Left kidney (tissue), 8 donors: ENCODE measurements at places on chromosomes 6 and 20. TPM values are rescaled to one million over a fixed set of nuclear protein-coding genes. Genes with fewer than 3 reads are reported as not detected.

RAB44 gene
- polyA plus RNA-seq: 0.05 TPM

C4B gene
- 22.3 TPM for polyA plus RNA-seq

PTGIS gene
- polyA plus RNA-seq: 33.0 TPM

SAMD5 gene
- polyA plus RNA-seq: 19.4 TPM

SIRPB1 gene
- polyA plus RNA-seq: 0.30 TPM

BCKDHB gene
- polyA plus RNA-seq: 34.4 TPM

VEGFA gene
- 312 TPM for polyA plus RNA-seq

RIN2 gene
- 38.1 TPM for polyA plus RNA-seq

KIF25 gene
- 0.76 TPM for polyA plus RNA-seq

SLC22A2 gene
- polyA plus RNA-seq: 14.3 TPM

KCNS1 gene
- polyA plus RNA-seq: 0.55 TPM

HLA-F gene
- polyA plus RNA-seq: 5.0 TPM

VAPB gene
- 57.3 TPM for polyA plus RNA-seq
